ENCODE measurements at places on chromosomes 5 and 9. TPM values are rescaled to one million over a fixed set of nuclear protein-coding genes. Genes with fewer than 3 reads are reported as not detected.
A peak's percentile ranks its signal among the peaks of the same experiment; 100 is the strongest.

- peak; percentile 15 for DNase-seq
Observed at GRCh38 chr5:108148715-108149139, 233.2 kb downstream of the FBXL17 start.

Gene FBLL1
- 0.14 TPM for polyA plus RNA-seq

Gene CRB2
- 0.08 TPM for polyA plus RNA-seq

DNA sequence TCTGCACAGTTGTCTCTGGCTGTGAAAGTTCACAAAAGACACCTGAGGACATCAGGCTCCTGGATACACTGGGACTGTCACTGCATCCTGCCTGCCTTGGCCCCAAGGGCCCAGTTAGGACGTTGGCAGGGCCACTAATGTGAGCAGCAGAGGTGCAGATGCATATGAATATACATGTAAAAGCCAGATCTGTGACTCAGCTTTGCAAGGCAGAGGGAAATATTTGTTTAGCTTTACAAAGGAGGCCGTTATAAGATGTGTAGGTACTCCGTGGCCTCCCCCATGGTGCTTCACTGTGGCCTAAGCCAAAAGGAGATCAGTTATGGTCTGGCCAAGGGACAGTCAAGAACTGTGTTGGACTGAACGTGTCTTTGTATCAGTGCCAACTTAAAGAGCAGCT, 4.1 kb upstream of the C1QTNF3 start:
- DNase-seq = no peak

- DNase-seq = peak; percentile 79
Observed at GRCh38 chr9:32589083-32589723, 16.2 kb upstream of the NDUFB6 start.

Gene GABRA6
- polyA plus RNA-seq = not detected

- DNase-seq = no peak
Observed at GRCh38 chr9:117325110-117325731, 89.6 kb downstream of the ASTN2 start.
